ENCODE measurements at places on chromosomes 5 and 9.

- no peak for DNase-seq
These were observed 77.7 kb upstream of the NFIB start for GRCh38 chr9:14391620-14392019.

DNA sequence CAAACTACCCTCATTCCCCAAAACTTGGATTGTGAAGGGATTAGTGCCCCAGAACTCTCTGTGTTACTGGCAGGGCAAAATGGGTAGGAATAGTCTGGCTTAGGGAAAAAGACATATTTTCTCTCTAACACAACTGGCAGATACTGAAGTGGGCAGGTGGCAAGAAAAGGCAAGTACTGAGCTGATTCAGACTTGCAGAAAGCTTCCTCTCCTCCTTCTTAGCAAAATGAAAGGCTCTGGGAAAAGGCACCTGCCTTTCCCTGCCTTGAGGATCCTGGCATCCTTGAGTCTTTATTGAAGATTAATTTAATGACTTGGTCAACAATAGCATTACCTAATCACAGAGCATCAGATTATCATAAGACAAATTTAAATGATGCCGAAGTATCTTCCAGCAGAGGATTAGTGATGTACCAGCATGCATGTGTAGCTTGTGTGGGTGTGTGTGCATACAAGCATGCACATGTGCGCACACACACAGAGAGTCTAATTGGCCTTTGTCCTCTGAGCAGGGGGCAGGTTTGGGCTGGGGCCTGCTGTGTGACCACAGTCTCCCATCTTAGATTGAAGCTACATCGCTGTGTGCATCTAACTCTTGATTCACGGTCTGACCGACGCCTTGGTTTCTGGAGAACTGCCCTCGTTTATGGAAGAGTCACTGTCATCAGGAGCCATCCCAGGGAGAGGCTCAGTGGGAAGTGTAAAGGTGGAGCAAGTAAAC, 294.8 kb downstream of the AOPEP start:
- DNase-seq = no peak

DNA sequence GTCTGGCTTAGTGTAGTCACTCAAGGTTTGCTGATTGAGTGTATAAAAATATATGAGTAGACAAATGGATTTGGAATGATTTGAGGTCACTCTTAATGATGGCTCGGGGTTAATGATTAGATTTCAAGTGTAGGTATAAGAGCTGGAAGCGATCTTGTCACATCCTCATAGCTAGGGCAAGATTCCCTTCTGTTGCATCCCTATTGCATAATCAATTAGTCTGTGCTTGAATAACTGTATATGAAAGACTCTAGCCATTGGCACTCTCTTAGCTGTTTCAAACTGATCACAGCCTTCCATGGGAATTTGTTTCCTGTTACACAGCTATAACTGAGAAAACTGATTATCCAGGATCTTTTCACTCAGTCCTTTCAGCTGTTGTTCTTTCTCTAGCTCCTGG, 811.6 kb downstream of the TLE4 start:
- DNase-seq = no peak

DNA sequence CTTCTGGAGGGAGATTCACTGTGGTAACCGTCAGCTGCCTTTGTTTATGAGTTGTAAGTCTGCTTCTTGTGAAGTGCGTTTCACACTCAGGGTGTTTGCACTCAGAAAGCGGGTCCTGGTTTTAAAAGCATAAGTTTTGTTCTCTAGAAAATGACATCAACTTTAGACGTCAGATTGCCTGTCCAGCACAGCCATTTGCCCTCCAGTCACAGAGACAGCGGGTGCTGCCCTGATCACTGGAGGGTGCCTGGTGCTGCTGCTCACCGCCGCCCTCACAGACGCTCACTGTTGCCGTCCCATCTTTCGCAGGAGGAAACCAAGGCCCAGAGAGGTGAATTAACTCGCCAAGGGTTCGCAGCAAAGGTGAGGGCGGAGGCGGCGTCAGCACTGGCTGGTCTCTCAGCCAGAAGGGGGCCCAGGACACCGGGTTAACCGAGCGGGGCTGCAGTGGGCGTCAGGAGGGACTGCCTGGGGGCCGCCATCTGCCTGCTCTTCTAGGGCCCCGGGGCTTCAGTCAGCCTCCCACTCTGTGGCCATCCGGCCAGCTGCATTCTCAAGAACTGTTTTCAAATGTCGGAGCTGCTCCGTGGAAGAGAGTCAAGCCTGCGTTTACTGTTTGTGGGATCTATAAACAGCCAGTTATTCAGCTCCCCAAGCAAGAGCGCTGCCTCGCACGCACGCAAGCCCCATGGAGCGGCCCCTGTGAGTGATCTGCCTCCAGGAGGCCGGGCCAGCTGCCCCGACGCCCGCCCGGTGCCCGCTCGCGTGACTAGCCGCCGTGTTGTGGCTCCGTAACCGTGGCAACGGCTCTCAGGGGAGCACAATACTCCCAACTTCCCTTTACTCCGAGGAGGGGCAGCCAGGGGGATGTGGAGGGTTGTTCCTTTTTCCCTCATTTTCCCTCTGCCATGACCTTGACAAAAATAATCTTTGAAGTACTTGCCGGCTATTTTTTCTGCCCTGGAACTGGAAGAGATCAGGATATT, 43.4 kb upstream of the EXOC3 start:
- no peak for DNase-seq

- DNase-seq = no peak
These were observed 639.0 kb upstream of the TYRP1 start for GRCh38 chr9:12054235-12054634.
